ENCODE measurements at places on chromosomes 3 and 15. TPM values are rescaled to one million over a fixed set of nuclear protein-coding genes. Genes with fewer than 3 reads are reported as not detected.

DNA sequence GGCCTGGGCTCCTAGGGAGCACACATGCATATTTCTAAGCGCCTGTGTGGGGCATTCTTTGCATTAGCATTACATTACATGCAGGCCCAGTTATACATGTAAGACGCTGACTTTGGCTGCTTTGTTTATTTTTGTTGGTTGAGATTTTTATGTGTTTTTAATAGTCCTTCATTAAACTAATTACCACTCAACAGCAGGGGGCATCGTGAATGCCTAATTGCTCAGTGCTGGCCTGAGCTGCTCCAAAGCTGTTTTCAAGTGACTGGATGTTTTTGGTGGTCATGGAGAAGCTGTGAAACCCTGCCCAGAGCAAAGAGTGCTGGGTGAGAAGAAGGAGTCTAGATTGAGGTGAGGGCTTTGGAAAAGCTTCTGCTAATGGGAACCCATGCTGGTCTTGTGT, 41.5 kb downstream of the GPD1L start:
- peak; percentile 22 for DNase-seq

GRCh38 chr3:142732066-142732465, 8.2 kb downstream of the TRPC1 start:
- DNase-seq, result peak; percentile 8

DNA sequence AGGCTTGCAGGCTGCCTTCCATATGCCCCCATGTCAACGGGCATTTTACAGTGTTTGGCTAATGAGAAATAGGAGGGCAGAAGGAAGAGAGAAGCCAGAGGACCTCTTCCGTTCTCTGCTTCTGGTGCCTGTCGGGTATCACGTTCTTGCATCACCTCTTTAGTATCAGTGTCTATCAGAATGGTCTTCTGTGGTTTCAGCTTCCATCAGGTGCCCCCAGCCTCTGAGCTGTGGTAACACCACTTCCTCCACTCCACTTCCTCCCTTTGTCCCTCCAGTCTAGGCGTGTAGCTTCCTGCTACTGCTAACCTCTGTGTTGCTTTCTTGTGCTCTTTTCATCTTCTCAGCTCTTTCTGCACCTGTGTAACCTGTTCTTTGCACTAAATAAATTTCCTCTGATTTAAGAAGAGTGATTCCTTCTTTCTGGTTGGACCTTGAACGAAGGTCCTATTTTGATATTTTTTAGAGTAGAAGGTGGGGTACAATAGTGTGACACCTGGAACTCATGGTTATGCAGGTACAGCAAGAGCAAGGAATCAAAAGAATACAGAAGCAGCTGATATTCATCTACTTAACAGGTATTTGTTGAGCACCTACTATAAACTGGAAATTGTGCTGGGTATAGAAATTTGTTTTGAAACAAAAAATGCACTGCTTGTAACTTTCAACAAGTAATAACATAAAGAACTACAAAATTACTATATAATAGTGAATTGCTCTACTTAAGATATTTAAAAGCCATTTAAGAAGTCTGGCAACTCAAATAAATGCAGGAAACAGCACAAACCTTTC, 27.4 kb upstream of the FOXB1 start:
- DNase-seq, result no peak

- no peak for DNase-seq
Measured at GRCh38 chr15:48777645-48778330, 33.1 kb downstream of the CEP152 start.

LMAN1L gene
- not detected for total RNA-seq

DNA sequence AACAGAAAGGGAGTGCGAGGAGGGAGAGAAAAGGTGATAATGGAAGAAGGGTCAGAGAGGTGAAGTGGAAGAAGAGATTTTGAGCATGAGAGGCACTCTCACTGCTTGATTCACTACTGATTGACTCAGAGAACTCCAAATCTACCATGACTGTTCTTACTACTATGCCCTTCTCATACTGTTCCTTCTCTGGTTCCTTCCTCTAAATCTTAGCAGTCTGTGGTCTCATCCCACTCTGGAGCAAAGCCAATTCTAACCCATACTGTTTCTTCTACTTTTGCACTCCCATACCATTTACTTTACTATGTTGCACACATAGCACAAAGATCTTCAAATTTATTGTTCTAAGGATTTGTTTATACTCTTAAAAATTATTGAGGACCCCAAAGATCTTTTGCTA, 100.8 kb downstream of the DTWD1 start:
- no peak for DNase-seq

GOLGA8J gene
- total RNA-seq, result not detected

DNA sequence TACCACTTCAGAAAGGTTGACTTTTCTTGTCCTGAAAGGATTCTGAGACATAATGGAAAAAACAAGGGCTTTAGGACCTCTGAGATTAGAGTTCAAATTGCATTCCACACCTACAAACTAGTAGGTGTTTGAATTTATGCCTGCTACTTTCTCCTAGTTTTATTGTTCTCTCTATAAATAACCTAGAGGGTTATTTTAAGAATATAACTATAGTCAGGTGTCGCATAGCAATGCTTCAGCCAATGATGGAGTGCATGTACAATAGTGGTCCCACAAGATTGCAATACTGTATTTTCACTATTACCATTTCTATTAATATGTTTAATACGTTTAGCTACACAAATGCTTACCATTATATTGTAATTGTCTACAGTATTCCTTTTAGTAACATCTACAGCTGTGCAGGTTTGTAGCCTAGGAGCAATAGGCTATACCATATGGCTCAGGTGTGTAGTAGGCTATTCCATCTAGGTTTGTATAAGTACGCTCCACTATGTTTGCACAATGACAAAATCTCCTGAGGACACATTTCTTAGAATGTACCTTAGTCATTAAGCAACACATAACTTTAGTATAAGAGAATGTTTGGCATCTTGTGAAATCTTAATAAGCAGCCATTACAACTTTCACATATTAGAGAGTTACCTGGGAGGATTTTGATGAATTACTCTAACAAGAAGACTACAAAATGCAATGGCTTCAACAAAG, 1352.5 kb downstream of the ZPLD1 start:
- DNase-seq, result no peak

DNA sequence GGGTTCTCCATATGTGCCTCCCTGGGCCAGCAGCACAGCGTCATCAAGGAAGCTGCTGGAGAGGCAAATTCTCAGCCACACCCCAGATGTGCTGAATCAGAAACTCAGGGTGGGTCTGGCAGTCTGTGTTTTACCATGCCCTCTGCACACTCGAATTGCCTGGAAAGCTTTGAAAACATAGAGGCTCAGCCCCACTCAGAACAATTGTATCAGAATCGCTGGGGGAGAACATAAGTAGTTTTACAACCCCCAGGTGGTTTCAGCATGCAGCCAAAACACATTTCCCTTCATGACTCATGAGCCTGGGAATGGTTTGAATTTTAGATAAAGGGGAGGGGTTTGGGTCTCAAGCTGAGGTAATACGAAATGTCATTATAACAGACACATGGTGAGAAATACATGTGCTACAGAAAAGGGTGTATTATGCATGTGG, 9.6 kb downstream of the TGM4 start:
- DNase-seq, result no peak

DNA sequence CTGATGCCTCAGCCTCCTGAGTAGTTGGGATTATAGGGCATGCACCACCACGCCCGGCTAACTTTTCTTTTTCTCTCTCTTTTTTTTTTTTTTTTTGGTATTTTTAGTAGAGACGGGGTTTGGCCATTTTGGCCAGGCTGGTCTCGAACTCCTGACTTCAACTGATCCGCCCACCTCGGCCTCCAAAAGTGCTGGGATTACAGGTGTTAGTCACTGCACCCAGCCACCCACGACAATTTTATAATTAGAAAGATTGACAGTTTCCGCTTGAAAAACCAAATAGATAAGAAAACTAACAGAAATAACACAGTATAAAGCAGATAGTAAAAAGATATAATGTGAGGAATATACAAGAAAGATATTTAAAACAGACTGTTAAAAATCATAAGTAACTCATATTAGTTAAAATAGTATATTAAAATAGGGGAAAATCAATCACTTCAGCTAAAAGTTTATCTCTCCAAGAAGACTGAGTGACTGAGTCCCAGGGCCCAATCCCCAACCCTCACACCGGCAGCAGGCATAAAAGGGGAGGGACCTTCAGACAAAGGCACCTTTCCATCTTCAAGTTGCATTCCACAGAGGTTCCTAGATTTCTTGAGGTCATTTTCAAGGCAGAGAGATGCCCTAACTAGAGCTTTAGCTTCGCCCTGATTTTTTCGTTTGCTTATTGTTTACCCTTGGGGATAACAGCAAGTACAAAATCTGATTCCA, 1.4 kb upstream of the WHAMM start:
- peak; percentile 59 for DNase-seq

RLBP1 gene
- total RNA-seq, result not detected

- no peak for DNase-seq
Measured at GRCh38 chr3:186368717-186369116, 6.7 kb upstream of the DGKG start.

DNA sequence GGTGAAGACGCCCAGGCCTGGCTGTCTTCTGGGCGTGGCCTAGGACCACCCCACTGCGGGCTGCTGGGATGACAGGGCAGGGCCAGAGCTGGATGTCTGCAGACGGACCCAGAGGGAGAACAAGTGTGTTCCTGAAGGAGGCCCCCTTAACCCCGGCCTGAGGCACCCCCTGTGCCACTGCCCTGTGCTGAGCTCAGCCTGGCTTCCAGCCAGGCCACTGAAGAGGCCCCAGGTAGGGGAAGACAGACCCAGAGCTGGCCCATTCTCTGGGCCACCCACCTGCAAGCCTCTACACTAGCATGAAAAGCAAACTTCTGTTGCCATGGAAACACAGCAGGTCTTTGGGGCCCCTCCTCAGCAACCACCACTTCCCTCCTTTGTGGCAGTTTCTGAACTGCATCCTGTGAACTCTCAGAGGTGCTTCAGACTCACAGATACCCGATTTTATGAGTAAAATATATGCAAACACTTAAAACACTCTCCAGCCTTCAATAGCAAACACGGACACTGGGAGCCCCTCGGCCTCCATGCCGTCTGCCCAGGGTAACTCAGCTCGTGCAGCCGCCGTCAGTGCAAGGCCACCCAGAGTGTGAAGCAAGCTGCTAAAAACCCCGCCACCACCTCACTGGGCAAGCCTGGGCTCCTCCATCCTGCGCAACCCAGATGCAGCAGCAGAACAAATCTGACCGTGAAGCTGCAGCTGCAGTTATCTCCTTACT, 42.5 kb downstream of the CMTM6 start:
- peak; percentile 98 for DNase-seq

CSTA gene
- not detected for total RNA-seq

C3orf22 gene
- not detected for total RNA-seq

SATB1 gene
- 26.8 TPM for total RNA-seq

- peak; percentile 87 for DNase-seq
Measured at GRCh38 chr15:68277131-68277602, 378 bp upstream of the FEM1B start.

- no peak for DNase-seq
Measured at GRCh38 chr15:75718328-75718727, 5.7 kb upstream of the CSPG4 start.

DNA sequence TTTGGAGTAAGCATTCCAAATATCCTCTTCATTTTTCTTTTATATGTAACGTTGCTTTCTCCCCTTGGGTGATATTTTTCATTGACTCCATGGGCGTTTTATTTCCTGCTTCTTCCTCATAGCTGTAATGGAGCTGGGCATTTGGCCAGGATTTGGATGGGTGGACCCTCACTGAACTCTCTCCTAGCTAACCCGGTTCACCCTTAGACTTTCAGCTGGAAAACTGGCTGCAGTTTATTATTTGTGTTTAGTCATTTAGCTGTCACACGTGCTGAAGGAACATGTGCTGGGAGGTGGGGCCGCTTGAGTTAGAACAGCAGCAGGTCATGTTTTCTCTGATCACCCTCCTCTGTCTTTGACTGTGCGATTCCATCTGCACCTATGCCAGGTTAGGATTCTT, 407.6 kb downstream of the ZIC1 start:
- DNase-seq, result no peak

DNA sequence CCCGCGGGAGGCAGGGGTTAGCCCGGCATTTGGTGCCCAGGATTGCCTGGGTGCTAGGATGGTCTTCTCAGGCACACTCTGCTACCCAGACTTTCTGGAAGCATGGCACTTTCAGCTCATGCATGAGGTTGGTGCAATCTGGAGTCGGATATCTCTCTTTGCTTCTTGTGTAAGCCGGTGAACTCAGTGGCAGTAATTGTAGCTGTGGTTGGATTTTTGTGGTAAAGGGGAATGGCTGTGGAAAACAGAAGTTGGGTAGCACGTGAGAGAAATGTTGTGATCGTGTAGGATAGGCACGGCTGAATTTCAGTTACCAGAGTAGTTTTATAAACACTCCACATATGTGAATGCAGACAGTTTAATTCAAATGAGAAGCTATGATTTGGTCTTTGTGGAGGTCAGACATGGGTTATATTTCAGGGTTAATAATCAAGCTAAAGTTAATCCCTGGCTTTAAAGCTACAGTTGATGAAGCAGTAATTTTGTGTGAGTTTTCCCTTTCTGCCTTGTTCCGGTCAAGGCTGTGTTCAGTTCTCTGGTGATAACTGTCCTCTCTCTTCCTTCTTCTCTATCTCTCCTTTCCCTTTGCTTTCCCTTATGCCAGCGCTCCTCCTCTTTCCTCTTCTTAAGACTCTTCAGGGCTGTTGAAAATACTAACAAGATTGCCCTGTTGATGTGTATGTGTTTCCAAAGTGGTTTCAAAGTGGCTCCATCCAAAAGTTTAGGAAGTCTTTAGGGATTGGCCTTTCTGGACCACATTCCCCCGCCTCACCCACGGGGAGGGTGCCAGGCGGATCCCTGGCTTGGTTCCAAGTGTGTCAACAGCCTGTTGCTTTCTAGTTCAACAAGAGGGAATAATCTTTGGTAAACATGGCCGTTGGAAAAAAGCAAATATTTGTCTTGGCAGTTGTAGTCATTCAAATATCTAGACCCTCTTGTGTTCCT, 404.6 kb upstream of the C2CD4B start:
- DNase-seq, result no peak

GRCh38 chr3:16837602-16838001, 47.2 kb upstream of the PLCL2 start:
- peak; percentile 32 for DNase-seq

UBAP1L gene
- total RNA-seq, result 1.4 TPM

- no peak for DNase-seq
Measured at GRCh38 chr3:186786922-186787321, 3.5 kb downstream of the EIF4A2 start.

GRCh38 chr15:57559875-57560274, 31.8 kb upstream of the MYZAP start:
- peak; percentile 81 for DNase-seq

SLC51A gene
- total RNA-seq, result 4.0 TPM

GRCh38 chr3:72555714-72556113, 292.5 kb downstream of the SHQ1 start:
- DNase-seq, result no peak

GRCh38 chr15:96500508-96500907, 170.0 kb downstream of the NR2F2 start:
- DNase-seq, result no peak

- no peak for DNase-seq
Measured at GRCh38 chr3:31448882-31449243, 83.9 kb upstream of the STT3B start.

LCTL gene
- 5.6 TPM for total RNA-seq

GRCh38 chr15:89141885-89142284, 53.6 kb downstream of the ABHD2 start:
- no peak for DNase-seq

GABRB3 gene
- total RNA-seq, result 119 TPM
